ENCODE measurements at places on chromosomes 4 and X. TPM values are rescaled to one million over a fixed set of nuclear protein-coding genes. Genes with fewer than 3 reads are reported as not detected.

The MAGED4B gene
- 79.9 TPM for total RNA-seq

GRCh38 chrX:19625612-19626011, 110.3 kb upstream of the MAP3K15 start:
- DNase-seq, result no peak
- H3K36me3 ChIP-seq, result no peaks in the 10 kb centered on the region
- peaks cover 6% of the 10 kb centered on the region for H3K27me3 ChIP-seq

The PABPC4L gene
- 4.4 TPM for total RNA-seq

The CCNA2 gene
- total RNA-seq, result 105 TPM

DNA sequence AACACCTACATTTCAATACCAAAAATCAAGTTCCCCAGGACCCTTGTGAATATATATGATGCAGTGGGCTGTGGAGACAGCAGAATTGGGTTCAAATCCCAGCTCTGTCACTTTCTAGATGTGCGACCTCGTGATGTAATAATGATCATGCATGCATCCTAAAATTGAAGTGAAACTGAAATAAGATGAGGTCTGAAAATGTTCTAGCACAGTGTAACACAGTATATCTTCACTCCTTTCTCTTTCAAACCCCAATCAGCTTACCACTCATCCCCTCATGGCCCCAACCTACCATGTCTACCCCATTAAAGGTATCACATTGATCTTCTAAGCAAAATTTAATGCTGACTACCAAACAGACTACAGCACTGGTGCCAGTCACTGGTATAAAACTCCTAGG, 69.9 kb upstream of the BRS3 start:
- no peaks in the 10 kb centered on the region for H3K36me3 ChIP-seq
- H3K4me3 ChIP-seq, result no peak overlapping the region
- no peak overlapping the region for H3K27ac ChIP-seq
- H3K4me1 ChIP-seq, result no peaks in the 10 kb centered on the region
- H3K27me3 ChIP-seq, result no peaks in the 10 kb centered on the region
- no peak for DNase-seq

DNA sequence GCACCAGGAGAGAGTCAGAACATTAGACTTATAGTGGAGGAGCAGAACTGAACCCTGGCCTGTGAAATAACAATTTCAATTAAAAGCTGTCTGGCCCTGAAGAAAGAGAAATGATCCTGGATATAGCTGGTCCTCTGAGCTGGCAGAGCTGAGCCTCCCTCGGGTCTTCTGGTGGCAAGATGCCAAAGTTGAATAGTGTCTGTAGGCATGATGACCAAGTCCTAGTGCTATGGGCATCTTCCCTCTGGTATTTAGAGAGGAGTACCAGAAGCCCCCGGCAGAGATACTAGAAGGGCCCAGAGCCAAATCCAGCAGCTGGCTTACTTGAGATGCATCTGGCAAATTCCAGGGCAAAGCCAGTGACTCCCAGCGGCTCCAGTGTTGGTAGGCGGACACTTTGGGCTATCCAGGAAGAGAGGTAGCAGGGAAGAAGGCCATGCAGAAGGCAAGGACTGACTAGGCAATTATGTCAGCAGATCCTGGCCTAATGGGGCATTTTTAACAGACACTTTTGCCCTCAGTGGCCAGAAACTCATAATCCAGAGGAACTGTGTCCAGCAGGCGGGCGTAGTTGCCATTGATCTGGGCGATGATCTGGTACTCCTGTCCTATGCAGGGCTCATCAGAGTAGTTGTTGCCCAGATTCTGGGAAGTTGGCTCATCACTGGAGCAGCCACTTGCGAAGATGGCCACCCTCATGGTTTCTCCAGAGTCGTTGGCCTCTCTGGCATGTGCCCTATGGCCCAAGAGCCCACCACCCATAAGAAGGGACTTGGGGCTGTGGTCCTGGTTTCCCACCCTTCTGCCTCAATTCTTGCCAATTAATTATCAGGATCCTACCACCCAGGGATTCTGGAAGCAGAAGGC, 17.9 kb downstream of the VSIG4 start:
- H3K4me1 ChIP-seq, result no peaks in the 10 kb centered on the region
- H3K27ac ChIP-seq, result no peak overlapping the region
- no peak overlapping the region for H3K4me3 ChIP-seq
- no peak for DNase-seq

DNA sequence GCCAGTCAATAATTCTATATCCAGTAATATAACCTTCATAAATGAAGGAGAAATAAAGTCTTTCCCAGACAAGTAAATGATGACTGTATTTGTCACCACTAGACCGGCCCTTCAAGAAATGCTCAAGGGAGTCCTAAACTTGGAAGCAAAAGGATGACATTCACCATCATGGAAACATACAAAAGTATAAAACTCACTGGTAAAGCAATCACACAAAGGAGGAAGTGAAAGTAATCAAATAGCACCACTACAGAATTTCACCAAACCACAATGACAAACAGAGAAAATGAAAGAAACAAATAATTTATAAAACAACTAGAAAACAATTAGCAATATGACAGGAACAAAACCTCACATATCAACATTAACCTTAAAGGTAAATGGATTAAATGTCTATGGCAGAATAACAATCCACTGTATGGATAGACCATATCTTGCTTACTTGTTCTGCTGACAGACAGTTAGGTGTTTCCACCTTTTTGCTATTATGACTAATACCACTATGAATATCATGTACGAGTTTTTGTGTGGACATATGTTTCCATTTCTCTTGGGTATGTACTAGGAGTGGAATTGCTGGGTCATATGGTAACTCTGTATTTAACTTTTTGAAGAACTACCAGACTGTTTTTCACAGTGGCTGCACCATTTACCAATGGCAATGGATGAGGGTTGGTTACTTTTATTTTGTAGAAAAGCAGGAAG, 44.9 kb downstream of the NAT8L start:
- no peak overlapping the region for H3K4me3 ChIP-seq
- H3K36me3 ChIP-seq, result no peaks in the 10 kb centered on the region
- H3K4me1 ChIP-seq, result no peaks in the 10 kb centered on the region
- no peak for DNase-seq

The CYBB gene
- not detected for total RNA-seq

The GLOD5 gene
- not detected for total RNA-seq

DNA sequence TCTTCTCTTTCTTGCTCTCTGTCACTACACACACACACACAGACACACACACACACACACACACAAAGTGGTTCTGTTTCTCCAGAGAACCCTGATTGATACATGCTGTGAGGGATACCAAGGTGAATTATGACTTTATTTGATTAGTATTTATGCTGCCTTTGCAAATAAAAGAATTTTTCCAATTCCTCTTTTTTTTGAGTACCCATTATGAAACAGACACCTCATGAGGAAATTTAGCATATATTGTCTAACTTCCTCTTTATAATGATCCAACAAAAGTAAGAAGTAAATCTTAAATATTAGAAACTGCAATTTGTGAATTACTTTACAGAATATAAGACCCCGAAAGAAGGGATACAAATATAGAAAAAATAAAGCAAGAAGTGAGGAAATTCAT, 14.3 kb upstream of the RAB28 start:
- no peak for DNase-seq
- H3K36me3 ChIP-seq, result no peaks in the 10 kb centered on the region
- H3K27ac ChIP-seq, result no peak overlapping the region
- H3K4me3 ChIP-seq, result no peak overlapping the region
- no peaks in the 10 kb centered on the region for H3K27me3 ChIP-seq
- no peaks in the 10 kb centered on the region for H3K4me1 ChIP-seq

DNA sequence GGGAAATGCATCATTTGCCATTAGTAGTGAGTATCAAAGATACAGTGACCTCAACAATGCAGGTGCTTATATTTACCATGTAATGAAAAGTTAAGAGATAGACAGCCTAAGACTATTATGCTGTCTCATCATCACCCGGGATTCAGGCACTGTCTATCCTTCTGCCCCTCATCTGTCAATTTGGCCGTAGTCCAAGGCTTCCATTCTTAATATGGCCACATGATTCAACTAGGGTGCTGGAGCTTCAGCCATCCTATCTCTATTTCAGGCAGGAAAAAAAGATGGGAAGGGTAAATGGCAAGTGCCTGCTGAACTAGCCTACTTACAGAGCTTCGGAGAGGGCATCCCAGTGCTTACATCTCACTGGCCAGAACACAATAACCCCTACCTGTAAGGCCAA, 196.7 kb upstream of the LNX1 start:
- no peaks in the 10 kb centered on the region for H3K4me1 ChIP-seq
- H3K4me3 ChIP-seq, result no peak overlapping the region
- DNase-seq, result no peak
- H3K27me3 ChIP-seq, result no peaks in the 10 kb centered on the region
- H3K36me3 ChIP-seq, result no peaks in the 10 kb centered on the region

GRCh38 chr4:113404167-113404571, 354.7 kb downstream of the ANK2 start:
- H3K4me1 ChIP-seq, result no peaks in the 10 kb centered on the region
- H3K27ac ChIP-seq, result no peak overlapping the region
- no peaks in the 10 kb centered on the region for H3K36me3 ChIP-seq
- H3K27me3 ChIP-seq, result no peaks in the 10 kb centered on the region
